B cell (primary cell): ENCODE measurements at places on chromosomes 6 and 20. TPM values are rescaled to one million over a fixed set of nuclear protein-coding genes. Genes with fewer than 3 reads are reported as not detected.

- no peak for DNase-seq
Observed at GRCh38 chr6:98653179-98653578, 181.2 kb upstream of the POU3F2 start.

DNA sequence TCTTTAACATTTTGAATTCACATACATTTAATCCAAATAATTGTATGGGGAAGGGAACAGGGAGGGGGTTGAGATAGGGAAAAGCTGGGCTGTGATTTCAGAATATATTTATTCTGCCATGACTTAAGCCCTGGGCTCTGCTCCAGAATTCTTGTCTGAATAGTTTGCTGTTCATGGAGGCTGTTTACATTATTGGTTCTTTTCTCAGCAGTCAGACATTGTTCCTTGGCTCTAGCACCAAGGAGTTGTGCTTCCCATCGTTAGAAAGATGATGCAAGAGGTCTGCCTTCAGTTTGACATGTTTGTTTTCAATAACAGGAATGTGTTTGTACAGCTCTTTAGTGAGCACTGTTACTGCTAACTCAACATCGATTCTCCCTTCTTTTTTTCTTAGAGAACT lies 198.8 kb upstream of the CDYL start:
- no peak for DNase-seq

DNA sequence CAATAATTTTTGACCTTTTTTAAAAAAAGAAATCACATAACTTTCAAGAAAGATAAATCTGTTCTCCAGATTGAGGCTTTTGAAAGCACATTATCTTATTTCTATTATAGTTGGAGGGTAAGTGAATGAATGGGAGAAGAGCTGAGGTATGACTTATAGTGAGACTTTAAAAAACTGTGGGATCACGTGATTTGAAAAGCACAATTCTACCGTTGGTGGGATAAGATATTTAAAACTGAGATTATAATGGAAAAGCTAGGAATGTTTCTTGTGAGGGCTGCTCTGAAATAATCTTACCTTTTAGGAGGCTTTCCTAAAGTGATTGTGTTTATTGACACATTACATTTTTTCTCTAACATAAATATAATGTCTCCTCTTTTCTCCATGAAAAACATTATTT lies 9.5 kb upstream of the OPN5 start:
- no peak for DNase-seq

GRCh38 chr6:2033544-2033943 lies 211.9 kb downstream of the GMDS start:
- no peak for DNase-seq

Gene TRERF1
- polyA plus RNA-seq = 1.4 and 3.5 TPM in 2 replicates

DNA sequence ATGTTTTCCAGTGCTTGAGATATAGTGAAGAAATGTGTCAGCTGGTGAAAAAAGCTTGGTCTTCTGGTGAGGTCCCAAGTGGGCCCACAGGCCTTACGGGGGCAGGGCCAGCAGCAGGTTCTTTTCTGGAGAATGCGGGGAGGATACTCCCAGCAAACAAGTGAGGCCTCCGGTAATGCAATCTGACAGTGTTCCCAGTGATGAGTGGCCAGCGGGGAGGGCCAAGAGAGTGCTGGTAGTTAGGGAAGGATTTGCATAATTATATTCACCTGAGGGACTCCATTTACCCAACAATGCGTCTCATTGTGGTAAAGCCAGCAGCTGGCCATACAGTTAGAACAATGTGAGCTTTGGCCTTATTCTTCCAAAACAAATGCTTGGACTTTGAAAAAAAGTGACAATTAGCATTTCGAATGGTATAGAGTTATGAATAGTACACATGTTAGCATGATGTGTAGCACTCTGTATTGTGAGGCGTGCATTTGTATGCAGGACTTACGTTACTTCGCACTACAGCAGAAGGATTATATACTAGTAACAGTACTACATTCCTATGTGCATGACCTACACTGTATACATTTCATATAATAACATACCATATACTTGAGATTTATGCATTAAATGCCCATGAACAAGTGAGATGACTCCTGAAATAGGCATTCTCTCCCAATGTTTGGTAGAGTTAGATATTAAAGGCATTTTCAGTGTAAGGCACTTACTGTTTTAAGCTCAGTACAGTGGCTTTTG lies 69.8 kb downstream of the MYB start:
- no peak for DNase-seq

- DNase-seq = no peak
Observed at GRCh38 chr6:112842330-112842685, 495.2 kb downstream of the RFPL4B start.
